ENCODE measurements at places on chromosomes 13 and 19. TPM values are rescaled to one million over a fixed set of nuclear protein-coding genes. Genes with fewer than 3 reads are reported as not detected.

Gene RFPL4AL1
- not detected for polyA plus RNA-seq

Gene ZIK1
- 3.1 TPM for polyA plus RNA-seq

Gene PSG3
- polyA plus RNA-seq, result not detected

GRCh38 chr13:73250061-73250460 is 191.3 kb downstream of the KLF5 start:
- H3K36me3 ChIP-seq, result no peaks in the 10 kb centered on the region
- no peaks in the 10 kb centered on the region for H3K27me3 ChIP-seq
- H3K4me1 ChIP-seq, result no peaks in the 10 kb centered on the region
- H3K27ac ChIP-seq, result no peak overlapping the region
- no peak overlapping the region for H3K4me3 ChIP-seq
- no peak for DNase-seq
